ENCODE measurements at places on chromosomes 1 and 21.

- peak; percentile 18 for DNase-seq
These were observed 50.3 kb upstream of the L1TD1 start for GRCh38 chr1:62144238-62144831.

- no peak for DNase-seq
These were observed 16.0 kb upstream of the LSS start for GRCh38 chr21:46244602-46245001.

- no peak for DNase-seq
These were observed 167.5 kb upstream of the C1orf105 start for GRCh38 chr1:172252958-172253357.

- no peak for DNase-seq
These were observed 214.5 kb upstream of the ZRANB2 start for GRCh38 chr1:71295350-71295749.

DNA sequence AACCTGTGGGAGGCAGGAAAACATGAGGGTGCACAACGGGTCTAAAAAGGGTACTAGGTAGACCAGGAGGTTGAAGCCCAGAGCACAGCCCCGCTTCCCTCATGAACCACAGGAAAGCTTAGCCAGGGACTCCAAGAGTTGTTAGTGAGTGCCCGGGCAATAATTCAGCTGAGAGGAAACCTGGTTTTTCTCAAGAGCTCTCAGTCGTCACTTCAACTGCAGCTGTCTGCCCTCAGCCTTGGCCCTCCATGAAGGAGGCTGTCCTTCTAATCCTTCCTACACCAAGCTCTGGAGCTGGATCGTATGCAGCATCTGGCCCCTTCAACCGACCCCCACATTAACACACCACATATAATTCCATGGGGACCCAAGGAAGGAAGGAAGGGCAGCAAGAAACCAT is 77.0 kb upstream of the BACE2 start:
- no peak for DNase-seq

DNA sequence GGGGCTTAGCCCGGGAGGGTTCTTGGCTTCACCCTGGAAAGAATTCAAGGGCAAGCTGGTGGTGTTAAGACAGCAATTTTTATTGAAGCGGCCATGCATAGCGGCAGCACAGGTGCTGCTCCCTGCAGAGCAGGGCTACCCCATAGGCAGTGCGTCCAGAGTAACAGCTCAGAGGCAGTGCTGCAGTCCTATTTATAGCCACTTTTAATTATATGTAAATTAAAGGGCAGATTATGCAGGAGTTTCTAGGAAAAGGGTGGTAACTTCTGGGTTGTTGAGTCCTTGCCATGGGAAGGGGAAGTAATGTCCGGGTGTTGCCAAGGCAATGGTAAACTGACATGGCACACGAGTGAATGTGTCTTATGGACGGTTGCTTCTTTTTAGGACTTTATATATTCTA is 57.0 kb downstream of the VPS26C start:
- no peak for DNase-seq

Measured in RWPE1 (cell line).